Midbrain (tissue), 1 donor: ENCODE measurements at places on chromosomes 7 and 10.

DNA sequence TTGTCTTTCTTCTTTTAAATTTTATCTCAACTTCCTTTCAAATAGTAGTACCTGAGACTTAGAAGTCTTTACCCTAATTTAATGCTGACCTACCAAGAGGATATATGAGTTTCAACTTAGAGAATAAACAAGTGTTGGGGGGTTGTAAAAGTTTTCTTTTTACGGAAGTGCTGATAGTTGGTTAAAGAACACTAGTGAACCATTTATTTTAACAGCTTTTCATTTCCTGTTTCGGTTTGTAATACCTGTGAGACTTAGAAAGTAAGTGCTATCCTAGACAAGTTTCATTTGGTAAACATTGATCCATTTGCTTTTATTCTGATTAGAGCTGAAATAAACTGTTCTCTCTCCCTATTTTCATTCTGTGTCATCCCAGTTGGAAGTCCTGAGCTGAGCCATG lies 683.1 kb upstream of the SORCS1 start:
- DNase-seq, result no peak

DNA sequence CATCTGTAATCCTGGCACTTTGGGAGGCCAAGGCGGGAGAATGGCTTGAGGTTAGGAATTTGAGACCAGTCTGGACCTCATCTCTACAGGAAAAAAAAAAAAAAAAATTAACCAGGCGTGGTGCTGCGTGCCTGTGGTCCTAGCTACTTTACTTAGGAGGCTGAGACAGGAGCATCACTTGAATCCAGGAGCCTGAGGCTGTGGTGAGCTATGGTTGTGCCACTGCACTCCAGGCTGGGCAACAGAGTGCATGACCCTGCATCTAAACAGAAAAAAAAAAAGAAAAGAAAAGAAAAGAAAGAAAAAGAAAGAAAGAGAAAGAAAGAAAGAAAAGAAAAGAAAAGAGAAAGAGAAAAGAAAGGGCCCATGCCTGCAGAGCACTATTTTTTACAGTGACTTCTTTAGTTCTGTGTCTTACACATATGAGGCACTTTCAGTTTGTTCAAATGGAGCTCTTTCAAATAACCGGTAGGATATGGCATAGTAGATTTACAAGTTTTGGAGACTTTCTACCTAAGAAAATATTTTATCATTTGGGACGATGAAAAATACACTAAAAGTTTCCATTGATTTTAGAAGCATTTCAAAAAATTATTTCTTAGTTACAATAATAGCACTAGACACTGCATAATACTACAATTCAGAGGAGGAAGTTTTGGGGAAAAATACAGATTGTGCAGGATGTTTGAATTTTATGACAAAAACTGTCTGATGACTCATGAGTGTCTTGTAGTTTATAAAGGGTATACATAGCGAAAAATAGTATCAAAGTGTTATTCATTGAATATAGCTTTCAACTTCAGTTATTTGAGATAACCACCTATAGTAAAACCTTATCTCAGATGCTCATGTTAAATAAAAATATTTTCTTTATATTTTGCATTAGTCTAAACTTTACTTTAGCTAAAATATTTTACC lies 75.9 kb downstream of the MDFIC start:
- no peak for DNase-seq

GRCh38 chr7:20249920-20250319 lies 32.7 kb upstream of the MACC1 start:
- no peak for DNase-seq

DNA sequence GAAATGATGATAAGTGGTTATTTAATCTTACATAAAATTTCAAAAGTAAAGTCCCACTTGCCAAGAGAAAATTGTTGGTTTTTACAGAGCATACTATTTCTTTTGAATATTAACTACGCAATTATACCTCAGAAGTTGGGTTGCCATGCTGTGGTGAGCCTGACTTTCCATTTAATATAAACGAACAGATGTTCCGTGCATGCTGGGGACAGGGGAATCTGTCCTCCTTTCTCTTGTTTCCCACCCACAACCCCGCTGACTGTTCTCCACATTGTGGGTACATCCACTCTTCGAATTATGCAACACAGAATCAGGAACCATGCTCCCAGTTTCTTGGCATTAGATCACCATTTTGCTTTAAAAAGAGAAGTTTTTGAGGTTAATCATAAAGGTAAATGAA lies 29.2 kb upstream of the RTKN2 start:
- DNase-seq, result no peak

- no peak for DNase-seq
Observed at GRCh38 chr10:74794531-74794930, 31.9 kb upstream of the KAT6B start.

GRCh38 chr7:134724606-134725005 lies 54.8 kb upstream of the CALD1 start:
- no peak for DNase-seq

- DNase-seq, result no peak
Observed at GRCh38 chr10:50508315-50509051, 115.3 kb downstream of the SGMS1 start.

- no peak for DNase-seq
Observed at GRCh38 chr10:60252688-60253087, 137.0 kb downstream of the ANK3 start.

DNA sequence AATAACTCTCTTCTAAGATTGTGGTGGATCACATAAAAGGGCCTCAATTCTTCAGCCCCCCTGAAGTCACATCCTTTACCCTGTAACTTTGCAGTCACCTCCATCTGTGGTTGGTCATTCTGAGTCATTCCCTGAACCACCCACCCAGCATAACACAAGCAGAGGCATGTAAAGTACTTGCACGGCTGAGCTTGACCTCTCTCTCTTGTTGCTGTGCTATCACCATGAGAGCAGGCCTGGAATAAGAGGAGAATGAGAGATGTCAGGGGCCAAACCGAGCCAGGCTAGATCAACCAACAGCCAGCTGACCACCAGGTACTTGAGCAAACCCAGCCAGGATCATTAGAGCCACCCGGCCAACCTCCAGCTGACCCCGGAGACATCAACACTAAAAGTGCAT lies 13.5 kb upstream of the STK17A start:
- DNase-seq, result no peak

- no peak for DNase-seq
Observed at GRCh38 chr10:71647526-71648253, 71.9 kb downstream of the C10orf105 start.

GRCh38 chr7:151566897-151567320 lies 47.2 kb upstream of the RHEB start:
- no peak for DNase-seq

DNA sequence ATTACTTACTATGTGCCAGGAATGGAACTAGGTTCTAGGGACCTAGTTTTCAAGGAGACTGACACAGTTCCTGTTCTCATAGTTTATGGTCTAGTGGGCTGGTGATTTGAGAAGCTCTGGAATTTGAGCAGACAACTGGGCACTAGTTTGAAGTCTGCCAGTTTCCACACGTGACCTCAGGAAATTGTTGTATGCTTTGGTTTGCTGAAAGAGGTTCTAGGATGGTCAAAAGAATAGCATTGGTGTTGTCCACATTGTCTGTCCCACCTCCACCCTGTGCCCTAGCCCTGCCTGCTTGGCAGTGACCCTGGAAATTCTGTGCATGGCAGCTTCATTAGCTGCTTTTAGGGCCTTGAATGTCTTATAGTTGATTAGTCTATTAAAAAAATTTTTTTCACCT lies 28.7 kb downstream of the GBF1 start:
- no peak for DNase-seq

- DNase-seq, result no peak
Observed at GRCh38 chr7:20299145-20299544, 31.6 kb upstream of the ITGB8 start.

- no peak for DNase-seq
Observed at GRCh38 chr10:63247771-63248170, 114.6 kb downstream of the NRBF2 start.

DNA sequence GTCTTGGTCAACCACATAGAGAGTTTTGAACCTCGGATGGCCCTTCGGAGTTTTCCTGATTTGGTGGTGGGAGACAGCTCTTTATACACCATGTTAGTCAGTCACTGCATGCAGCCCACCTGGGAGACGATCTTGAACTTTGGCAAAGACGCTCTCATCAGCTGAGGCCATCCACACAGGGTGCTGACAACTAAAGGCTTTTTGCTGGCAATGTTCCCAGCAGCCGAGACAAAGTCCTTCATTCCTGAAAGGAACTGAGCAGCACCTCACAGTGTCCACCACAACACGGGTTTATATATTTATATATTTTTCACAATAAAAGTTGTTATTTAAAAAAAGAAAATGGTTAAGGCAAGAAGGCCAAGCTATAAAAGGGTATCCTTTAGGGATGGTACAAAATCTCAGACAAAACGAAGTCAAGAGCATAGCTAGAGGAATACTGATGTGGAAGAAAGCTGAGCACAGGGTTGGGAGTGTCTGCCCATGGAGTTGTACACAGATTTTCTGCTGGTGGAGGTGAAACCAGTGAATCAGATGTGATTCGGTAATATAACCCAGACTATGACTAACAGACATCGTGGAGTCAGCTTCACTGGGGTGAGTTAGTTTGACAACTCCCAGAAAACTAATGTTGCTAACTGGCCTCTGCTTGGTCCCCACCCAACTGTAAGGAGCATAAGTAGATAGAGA lies 27.4 kb upstream of the CAPZA2 start:
- no peak for DNase-seq

GRCh38 chr7:92973974-92974373 lies 137.6 kb upstream of the CDK6 start:
- no peak for DNase-seq

- DNase-seq, result no peak
Observed at GRCh38 chr7:50662996-50663395, 97.8 kb upstream of the DDC start.

- peak; percentile 29 for DNase-seq
Observed at GRCh38 chr7:87152897-87153641, 816 bp downstream of the DMTF1 start.

DNA sequence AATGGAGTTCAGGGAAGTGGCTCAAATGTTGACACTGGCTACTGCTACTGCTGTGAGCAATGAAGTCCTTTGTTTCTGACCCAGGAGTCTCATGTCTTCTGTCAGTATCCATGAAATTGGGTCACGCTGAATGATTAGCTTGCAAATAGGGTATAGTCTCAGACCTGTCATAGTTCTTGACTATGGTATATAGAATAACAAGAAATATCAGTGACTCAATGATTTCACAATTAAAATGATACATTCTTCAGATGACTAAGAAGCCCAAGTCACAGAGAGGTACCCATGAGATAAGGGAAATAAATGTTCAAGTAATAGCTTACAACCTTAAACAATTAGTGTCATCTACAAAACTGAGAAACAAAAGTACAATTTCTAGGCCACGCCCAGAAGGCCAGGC lies 89.3 kb downstream of the LYZL2 start:
- DNase-seq, result no peak

DNA sequence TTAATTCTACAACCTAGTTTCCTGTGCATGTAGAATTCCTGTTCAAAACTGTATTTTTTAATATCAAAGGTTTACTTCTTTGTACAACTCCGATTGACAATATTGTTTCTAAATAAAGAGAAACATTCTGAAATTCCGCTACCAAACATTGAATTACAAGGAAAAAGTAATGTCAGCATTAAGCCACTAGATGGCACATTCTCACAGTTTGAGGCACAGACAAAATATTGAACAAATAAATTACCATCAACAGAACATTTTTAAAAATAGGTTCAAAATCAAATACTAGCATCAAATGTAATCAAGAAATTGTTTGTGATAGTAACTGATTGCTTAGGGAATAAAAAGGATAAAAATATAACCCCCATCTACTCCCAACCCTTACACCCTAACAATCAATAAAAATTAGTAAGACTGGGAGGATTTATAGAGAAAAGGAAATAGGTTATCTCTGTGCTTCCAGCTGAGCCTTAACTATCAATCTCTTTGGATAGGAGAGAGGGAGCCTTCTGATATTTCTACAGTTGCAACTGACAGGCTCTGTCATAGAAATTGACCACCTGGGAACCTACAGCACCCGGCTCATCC lies 86.6 kb upstream of the C7orf33 start:
- peak; percentile 38 for DNase-seq

DNA sequence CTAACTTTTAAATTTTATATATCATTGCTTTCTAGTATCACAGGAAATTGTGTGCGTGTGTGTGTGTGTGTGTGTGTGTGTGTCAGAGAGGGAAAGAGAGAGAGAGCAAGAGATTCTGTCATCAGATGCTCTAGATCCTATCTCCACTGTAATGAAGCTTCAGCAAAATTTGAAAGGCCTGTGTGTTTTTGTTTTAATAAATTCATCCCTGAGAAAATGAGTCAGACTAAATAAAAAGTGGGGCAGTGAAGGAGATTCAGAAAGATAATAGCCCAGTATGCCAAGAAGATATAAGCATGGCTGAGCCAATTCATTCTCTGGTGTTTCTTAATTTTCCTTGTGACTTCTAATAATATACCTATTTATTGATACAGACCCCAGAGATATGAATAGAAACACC lies 184.2 kb upstream of the TMEM196 start:
- DNase-seq, result no peak

- DNase-seq, result no peak
Observed at GRCh38 chr10:110340816-110341215, 36.1 kb upstream of the SMNDC1 start.

DNA sequence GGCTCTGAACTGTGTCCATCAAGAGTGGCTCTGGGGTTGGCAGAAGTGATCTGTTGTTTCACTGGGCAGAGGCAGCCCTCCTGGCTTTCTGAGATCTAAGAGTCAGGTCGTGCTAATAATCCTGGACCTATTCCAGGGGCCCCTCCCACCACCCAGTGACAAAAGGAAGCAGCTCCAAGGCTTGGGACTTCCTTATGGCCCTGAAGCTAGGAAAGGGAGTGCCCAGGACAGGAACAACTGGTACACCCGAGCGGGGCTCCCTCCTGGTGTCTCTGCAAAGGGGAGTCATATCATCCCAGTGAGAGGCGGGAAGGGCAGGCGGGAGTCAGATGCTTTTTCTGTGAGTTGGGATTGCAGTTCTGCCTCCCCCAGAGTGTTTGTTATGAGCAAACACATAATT lies 32.3 kb downstream of the RPS24 start:
- no peak for DNase-seq

GRCh38 chr7:50978633-50979215 lies 196.0 kb upstream of the GRB10 start:
- DNase-seq, result no peak

DNA sequence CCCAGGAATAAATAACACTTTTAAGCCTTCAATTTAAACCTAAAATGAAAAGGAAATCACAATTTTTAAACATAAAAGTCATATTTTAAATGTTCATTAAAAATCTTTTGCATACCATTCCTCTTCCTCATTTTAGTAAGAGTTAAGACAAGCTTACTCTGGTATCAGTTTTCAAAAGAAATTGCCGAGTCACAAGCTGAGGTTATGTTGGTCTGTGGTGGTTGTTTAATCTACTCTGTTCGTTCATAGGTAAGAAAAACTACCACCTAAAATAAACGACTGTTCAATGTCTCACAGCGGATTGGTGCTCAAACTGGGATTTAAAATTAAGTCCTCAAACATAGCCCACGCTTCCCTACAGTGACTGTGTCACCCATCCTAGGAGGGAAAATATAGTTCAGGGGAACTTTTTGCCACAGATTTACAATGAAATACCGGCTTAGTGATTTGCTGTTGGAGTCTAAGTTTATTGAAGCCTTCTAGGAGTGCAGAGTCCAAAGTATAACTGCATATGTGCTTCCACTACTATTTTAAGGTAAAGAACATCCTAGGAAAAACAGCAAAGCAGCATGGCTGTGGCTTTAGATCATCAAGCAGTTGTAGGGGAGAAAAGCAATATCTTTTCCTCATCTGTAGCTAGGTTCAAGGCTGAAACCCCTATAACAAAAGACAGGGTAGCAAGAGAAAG lies 61.1 kb downstream of the GNAT3 start:
- DNase-seq, result no peak
